ENCODE measurements at places on chromosomes 5 and 9.
A peak's percentile ranks its signal among the peaks of the same experiment; 100 is the strongest.

- no peak for DNase-seq
Measured at GRCh38 chr9:91532325-91532724, 108.7 kb upstream of the NFIL3 start.

DNA sequence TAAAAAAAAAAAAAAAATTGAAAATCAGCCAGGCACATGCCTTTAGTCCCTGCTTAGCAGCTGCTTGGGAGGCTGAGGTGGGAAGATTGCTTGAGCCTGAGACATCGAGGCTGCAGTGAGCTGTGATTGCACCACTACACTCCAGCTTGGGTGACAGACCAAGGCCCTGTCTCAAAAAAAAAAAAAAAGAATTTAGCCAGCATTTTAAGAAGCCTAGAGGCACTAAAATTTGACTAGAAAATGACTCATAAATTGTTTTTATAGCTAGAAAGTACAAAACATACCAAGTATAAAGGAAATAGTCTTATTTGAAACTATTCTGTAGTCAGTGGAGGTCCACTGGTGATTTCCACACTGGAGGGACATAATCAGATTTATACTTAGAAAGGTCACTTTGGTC lies 17.5 kb downstream of the LRRC70 start:
- DNase-seq: no peak

- peak; percentile 37 for DNase-seq
Measured at GRCh38 chr9:87909310-87910041, 8.3 kb upstream of the SPATA31C1 start.

DNA sequence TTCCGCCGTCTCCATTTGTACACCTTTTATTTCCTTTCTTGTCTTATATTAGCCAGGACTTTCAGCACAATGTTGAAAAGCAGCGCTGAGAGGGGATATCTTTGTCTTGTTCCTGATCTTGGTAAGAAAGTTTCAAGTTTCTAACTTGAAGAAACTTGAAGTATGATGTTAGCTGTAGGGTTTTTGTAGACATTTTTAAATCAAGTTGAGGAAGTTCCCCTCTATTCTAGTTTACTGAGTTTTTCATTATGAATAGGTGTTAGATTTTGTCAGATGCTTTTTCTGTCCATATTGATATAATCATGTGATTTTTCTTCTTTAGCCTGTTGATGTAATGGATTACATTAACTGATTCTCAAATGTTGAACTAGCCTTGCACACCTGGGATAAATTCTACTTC lies 425.7 kb downstream of the PIK3R1 start:
- no peak for DNase-seq

DNA sequence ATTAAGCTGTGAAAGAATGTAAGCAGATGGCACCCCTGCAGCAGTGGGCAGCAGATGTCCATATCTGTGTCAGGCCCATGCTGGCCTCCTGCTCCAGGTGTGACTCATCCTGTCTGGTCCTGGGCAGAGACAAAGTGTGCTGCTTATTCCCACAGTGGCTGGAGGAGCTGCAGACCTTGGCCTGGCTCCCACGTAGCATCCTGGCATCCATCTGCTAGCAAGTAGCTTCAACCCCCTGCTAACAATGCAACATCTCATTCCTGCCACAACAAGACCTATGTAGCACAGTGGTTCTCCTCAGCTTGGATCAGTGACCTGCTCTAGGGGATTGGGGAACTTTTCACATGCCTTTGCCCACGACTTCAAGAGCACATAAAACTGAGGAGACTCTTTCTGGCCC lies 126.4 kb upstream of the SLC12A2 start:
- no peak for DNase-seq

DNA sequence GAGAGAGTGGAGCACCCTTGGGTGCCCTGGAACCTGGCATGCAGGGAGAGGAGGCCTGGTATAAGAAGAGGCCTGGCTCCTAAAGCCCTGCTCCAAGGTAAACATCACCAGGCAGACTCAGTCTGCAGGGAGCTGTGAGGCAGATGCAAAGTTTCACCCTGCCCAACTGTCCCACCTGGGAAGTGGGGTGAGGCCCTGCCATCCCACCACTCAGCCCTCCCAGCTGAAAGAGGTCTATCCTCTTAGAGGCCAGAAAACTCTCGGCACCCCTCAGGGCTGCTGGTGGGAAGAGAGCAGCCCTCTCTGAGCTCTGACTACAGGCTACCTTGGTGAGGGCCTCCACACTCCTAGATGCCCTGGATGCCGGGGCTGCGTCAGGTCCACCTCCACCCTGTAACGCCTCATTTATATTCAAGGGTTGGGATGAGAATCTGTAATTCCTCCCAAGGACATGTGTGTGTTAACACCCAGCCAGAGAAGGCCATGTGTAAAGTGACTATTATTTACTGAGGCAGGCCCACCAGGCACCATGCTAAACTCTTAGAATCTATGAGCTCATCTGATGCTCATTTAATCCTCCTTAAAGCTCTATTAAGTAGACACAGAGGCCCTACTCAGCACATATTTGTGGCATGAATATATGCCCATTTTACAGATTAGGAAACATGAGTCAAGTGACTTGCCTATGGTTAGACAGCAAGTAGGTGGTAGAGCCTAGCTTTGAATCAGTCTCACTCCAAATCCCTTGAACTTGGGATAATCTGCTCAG lies 205.9 kb downstream of the FSTL4 start:
- DNase-seq: no peak

GRCh38 chr5:149453618-149454415 lies 74.7 kb upstream of the IL17B start:
- DNase-seq: no peak

GRCh38 chr5:10329820-10330481 lies 22.2 kb upstream of the CMBL start:
- DNase-seq: peak; percentile 100

DNA sequence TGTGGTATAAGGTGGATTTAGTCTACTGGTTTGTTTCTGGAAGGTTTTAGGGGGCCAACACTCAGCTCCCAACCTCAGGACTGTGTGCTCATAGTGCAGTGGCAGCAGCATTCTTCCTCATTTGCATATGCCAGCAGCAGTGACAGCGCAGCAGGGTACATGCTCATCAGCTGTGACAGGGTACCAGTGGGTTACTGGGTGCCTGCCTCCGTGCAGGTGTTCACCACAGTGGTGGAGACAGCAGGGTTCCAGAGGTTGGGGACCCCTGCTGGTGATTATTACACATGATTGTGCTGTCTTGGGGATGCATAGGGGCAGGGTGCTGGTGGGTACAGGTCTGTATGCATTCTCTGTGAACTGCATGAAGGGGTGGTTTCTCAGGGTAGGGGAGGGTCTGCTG lies 45.5 kb upstream of the IFNE start:
- no peak for DNase-seq

DNA sequence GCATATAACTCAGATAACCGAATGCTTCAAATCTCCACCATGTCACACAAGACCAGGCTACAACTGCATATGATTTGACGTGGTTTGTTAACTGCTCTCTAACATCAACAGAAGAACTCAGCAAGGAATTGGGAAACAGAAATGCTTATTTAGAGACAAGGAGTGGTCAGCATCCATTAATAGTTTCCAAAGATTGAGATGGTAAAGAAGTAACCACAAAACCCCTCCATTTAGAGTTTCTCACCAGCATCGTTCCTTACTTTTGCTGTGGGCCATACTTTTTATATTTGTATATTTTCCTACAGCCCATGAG lies 25.2 kb downstream of the DPYSL3 start:
- no peak for DNase-seq

DNA sequence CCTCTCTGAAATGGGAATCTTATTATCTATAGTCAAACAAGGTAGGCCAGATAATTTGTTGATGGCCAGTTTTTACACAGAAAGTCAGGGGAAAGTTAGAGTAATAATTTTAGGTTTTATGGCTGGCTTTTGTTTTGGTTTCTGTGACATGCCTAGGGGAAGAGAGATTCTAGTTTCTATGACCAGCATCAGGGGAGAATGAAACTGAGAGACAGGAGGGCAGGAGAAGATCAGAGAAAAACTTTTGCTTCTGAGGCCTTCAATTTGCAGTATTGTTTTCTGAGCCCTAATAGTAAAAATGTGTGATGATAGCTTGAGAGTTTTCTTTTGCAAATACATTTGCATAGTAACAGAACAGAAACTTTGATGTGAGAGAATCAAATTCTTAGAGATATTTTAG lies 564.3 kb downstream of the ZNF608 start:
- no peak for DNase-seq

DNA sequence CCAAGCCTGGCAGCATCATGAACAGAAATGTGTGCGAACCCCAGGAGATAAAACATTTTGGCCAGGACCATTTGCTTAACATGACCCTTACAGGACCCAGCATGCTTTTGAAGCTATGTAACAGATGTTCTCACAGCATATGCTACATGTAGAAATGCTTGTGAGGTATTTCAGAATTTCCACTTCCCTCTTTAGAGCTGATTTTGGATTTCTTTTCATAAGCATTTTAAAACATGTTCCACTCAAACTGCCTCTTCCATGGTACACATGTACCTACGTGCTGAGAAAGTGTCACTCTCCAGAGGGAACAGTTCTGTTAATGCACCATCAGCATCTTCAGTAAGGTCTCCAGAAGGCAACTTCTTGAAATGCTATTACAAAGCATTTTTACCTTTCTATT lies 15.7 kb upstream of the TSSK1B start:
- peak; percentile 3 for DNase-seq

- DNase-seq: no peak
Measured at GRCh38 chr5:69305512-69305911, 27.1 kb downstream of the CCDC125 start.

GRCh38 chr9:16515879-16516301 lies 354.6 kb downstream of the BNC2 start:
- DNase-seq: no peak

GRCh38 chr5:31845361-31845760 lies 206.4 kb downstream of the PDZD2 start:
- no peak for DNase-seq

- DNase-seq: no peak
Measured at GRCh38 chr5:157107508-157107907, 1.3 kb downstream of the HAVCR2 start.

DNA sequence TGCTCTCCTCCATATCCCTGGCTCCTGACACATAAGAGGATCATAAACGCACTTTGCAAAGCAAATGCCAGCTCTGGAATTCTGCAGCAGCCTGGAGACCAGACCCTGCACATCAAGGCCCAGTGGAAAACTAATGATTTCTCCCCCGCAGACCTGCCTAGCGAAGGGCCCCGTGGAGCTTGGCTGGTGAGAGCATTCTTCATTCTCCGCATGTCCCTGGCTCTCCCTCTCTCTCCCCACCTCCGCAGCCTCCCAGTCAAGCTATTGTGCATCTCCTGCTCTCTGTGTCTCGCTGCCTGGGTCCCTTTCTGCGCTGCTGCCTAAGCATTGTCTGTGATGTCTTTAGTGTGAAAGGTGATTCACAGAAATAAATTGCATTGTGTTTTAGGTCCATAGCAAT lies 46.7 kb downstream of the GRIA1 start:
- DNase-seq: no peak

GRCh38 chr9:38295764-38296163 lies 96.7 kb upstream of the ALDH1B1 start:
- DNase-seq: no peak

DNA sequence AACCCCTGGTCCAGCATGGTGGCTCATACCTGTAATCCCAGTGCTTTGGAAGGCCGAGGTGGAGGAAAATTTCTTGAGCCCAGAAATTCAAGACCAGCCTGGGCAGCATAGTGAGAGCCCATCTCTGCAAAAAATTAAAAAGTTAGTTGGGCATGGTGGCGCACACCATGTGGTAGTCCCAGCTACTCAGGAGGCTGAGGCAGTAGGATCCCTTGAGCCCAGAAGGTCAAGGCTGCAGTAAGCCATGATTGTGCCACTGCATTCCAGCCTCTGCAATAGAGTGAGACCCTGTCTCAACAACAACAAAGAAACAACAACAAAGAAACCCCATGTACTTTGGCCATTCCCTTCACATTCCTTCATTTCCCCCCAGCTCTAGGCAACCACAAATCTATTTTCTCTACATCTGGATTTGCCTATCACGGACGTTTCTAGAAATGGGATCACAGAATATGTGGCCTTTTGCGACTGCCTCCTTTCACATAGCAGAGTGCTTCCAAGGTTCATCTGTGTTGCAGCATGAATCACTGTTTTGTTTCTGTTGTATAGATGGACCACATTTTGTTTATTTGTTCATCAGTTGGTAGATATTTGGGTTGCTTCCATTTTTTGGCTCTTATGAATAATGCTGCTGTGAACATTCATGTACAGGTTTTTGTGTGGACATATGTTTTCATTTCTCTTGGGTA lies 17.9 kb downstream of the MIGA2 start:
- DNase-seq: no peak

DNA sequence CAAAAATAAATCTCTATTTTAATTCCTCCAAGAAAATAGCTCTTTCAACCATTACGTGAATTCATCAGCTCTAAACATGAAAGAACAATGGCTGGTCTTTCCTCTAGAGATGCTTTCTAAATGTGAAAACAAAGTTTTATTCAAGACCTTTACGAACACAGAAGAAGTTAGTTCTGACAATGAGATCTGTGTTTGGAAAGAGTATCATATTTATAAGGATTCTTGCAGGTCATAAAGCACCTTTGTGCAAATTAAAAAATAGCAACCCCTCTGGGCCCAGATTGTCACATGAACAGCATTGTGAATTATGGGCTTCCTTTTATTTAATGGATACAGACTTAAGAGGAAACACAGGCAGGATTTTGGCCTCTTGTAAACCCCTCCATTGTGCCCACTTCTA lies 17.7 kb upstream of the FTMT start:
- DNase-seq: no peak

DNA sequence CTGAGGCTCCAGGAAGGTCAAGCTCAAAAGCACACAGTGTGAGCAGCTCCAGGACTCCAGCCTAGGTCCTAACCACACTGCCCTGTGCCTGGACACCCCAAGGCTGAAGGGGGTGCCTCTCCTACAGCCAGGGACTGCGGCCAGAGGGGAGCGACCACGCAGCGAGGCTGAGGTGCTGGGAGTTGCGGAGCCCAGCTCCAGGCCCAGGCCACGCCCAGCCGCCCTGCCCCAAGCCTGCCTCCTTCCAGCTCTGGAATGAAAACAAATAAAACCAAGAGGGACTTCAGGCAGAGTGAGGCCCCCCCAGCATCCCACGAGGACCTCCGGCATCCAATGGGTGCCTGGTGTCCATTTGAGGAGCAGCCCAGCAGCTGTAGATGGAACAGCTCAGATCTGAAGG lies 15.2 kb downstream of the VAV2 start:
- DNase-seq: no peak

GRCh38 chr9:123922431-123922830 lies 7.5 kb downstream of the DENND1A start:
- DNase-seq: no peak

DNA sequence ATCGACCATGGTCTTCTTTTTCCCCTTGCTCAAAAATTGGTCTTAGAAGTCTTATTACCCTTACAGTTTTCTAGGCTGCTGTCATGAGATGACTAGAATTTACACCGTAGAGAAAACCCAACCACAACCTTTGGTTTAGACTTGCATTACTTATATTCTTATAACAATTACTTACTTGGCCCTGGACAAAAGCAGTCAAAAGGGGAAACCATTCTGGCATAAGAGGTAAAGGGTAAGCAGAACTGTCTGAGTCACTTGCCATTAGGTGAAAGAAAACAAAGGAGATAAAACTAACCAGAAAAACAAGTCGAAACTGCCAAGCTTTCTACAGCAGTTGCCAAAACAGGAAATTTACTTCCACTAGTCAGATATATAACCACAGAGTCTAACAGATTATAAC lies 17.9 kb downstream of the TMEM245 start:
- DNase-seq: peak; percentile 12
